ENCODE measurements at places on chromosomes 2 and 18.

- peak; percentile 22 for DNase-seq
Measured at GRCh38 chr2:152623076-152623740, 94.1 kb downstream of the PRPF40A start.

GRCh38 chr2:38448692-38449410, 71.8 kb upstream of the ATL2 start:
- no peak for DNase-seq

- no peak for DNase-seq
Measured at GRCh38 chr2:67498931-67499330, 101.8 kb downstream of the ETAA1 start.

GRCh38 chr18:76353046-76353445, 142.0 kb downstream of the ZNF516 start:
- no peak for DNase-seq

- peak; percentile 24 for DNase-seq
Measured at GRCh38 chr18:34595690-34596089, 114.4 kb upstream of the DTNA start.

- DNase-seq = peak; percentile 15
Measured at GRCh38 chr2:74952575-74952974, 5.9 kb upstream of the POLE4 start.

DNA sequence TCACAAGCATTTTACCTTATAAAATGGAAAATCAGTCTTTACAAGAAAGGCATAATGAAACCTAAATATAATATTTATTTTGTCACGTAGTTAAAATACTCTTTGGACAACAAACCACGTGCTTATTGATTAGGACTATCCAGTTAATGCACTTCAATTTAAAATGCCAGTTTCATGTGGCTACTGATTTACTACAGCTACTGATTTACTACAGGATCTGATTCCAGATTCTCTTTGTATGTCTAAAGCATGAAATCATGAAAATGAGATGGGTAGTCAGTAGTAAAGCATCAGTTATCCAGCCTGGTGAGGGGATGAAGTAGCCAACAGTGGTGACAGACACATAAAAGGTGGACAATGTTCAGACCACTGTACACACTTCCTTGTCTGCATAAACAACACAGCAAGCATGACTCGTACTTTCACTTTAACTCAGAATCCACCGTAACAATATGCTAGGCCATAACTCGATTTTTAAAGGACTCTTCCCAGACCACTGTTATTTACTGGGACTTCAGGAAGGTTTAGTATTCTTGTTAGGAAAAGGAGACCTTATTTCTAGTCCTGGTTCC, 24.9 kb downstream of the ACAA2 start:
- peak; percentile 22 for DNase-seq
